ENCODE measurements at places on chromosomes 4 and X. TPM values are rescaled to one million over a fixed set of nuclear protein-coding genes. Genes with fewer than 3 reads are reported as not detected.

GRCh38 chr4:175973027-175973923 lies 92.4 kb upstream of the WDR17 start:
- DNase-seq: no peak

DNA sequence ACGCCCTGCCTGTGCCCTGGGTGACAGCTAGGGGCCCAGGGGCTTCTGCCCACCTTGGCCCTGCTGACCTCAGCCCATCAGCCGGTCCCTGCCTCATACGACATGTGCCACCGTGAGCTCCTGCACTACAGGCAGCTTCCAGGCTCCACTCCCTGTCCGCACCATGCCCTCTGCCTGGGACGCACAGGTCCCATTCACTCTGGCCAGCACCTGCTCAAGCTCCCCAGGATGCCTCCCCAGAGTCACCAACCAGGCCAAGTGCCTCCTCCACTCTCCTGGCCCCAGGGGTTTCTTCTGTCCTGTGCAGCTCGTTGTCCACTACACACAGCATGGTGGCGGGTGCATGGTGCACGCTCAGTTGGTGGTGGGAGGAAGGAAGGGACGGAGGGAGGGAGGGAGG lies 20.2 kb upstream of the MRFAP1 start:
- peak; percentile 37 for DNase-seq

DNA sequence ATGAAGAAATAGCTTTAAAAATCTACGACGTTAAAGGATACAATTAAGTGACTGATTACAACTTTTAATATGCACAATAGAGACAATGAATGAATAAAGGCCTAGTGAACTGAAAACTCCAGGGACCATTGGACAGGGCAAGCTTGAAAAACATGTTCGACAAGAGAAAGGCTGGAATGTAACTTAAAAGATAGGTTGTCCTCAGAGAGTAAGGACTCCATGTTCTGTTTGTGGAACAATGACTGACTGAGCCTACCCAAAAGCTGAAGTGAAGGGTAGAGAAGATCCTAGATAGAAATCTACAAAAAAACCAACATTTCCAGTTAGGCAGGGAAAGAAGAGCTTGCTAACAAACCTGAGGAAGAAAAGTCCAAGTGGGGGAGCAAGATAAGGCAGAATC lies 173.4 kb downstream of the NR3C2 start:
- DNase-seq: no peak

DNA sequence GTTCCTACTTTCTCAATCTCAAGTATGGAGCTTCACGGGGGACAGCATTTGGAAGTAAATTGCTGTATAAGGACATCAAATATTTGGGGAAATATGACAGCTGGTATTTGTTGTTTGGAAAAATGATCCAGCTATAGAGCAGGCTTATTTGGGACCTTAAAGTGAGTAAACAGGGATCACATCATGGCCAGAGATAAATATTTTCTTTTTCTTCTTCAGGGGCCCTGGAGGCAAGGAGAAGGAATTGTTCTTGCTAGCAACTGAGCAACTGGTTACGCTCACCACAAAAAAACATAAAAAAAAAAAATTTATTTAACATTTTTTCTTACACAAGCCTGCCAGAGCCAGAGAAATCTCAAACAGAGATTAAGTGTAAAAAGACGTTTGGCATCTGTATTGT lies 277.2 kb upstream of the UGT8 start:
- no peak for DNase-seq

Gene GPR50
- not detected for total RNA-seq

GRCh38 chr4:26013629-26014028 lies 99.6 kb downstream of the SMIM20 start:
- DNase-seq: no peak

Gene STPG2
- total RNA-seq: not detected

- no peak for DNase-seq
These were observed 45.7 kb downstream of the ARHGAP10 start for GRCh38 chr4:147777456-147778091.

DNA sequence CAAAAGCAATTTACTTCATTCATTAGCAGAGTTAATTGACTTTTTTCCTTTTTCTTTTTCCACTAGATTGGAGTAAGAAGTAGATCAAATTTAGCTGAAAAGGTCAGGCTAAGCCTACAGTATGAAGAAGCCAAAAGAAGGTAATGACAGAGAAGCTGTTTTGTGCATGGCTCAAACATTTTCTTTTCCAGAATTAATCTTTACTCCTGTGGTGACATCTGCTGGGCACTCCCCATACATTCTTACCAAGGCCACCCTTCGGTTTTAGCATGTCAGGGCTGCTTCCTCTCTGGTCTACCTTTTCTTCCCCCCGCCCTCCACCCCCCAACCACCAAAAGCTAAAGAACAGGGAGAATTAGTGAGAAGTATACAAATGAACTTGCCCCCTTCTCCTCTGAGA lies 70.2 kb downstream of the CLDN22 start:
- no peak for DNase-seq

- no peak for DNase-seq
These were observed 144.3 kb downstream of the RTL3 start for GRCh38 chrX:78514852-78515251.

DNA sequence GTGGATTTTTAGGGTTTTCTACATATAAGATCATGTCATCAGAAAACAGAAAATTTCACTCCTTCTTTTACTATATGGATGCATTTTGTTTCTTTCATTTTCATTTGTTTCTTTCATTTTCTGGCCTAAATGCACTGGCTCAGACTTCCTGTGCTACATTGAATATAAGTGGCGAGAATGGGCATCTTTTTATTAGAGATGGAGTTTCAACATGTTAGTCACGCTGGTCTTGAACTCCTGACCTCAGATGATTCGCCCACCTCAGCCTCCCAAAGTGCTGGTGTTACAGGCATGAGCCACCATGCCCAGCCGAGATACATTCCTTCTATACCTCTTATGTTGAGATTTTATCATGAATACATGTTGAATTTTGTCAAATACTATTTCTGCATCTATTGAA lies 61.8 kb downstream of the BRWD3 start:
- DNase-seq: no peak

DNA sequence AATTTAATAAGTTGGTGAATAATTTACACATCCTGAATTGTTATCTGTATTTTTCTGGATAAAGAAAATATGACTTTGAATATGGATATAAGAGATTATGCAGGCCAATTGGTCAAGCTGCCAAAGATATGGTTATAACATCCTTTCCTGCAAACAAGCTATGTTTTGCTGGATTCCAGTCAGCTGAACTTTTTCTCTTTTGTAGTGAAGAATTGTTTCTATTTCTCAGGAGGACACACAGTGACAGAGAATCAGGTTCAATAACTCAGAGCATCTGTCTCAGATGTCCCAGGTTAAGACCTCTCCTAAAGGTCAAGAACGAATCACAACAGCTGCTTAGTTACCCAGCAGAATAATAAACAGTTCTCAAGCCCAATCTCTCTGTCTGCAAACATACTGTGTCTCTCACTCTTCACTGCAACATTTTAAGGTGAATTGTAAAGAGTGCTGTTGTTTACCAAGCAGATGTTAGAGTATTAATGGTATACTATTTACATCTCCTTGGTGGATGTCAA lies 189.5 kb upstream of the ANKRD50 start:
- no peak for DNase-seq

DNA sequence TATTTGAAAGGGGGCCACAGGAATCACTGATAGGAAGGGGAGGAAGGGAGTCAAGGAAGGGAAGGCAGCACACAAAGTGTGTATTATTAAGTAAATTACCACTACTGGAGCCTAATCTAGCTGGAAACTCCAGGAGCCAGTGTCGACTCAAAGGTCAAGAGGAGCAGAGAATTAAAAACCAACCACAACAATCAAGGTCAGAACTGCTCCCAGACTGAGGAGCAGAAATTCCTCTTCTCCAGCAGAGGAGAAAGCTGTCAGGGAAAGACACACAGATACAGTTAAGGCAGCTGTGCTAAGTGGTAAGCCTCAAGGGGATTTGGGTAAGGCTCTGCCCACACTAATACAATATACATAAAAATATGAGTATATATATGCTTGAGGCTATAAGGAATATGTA lies 87.5 kb upstream of the PTPN13 start:
- no peak for DNase-seq

DNA sequence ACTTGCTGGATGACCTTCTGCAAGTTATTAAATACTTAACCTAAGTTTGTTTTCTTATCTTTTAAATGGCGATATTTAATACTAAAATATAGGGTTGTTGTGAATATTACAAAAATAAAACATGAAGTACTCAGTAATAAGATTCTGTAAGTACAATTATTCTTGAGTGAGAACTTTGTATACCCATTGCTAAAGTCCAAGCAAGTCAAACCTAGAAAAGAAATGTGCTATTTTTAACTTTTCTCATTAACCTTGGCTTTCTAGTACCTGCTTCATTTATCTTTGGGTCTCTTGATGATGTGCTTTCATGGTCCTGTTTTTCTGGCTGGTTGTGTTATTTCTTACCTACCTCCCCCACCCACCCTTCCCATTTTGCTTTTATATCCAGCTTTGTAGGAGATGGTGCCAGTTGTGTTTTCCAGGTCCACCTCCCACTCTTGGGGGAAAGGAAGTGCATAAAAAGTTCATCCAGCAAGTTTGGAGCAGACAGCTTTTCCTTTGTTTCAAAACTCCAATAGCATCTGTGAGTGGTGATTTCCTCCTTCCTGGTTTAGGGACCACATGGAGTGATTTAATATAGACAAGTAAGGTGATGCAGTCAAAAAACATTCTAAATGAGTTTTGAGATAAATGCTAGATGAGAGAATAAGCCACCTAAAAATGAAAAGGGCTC lies 7.5 kb upstream of the CXCL8 start:
- no peak for DNase-seq

GRCh38 chr4:13322681-13323101 lies 161.4 kb downstream of the RAB28 start:
- DNase-seq: no peak

DNA sequence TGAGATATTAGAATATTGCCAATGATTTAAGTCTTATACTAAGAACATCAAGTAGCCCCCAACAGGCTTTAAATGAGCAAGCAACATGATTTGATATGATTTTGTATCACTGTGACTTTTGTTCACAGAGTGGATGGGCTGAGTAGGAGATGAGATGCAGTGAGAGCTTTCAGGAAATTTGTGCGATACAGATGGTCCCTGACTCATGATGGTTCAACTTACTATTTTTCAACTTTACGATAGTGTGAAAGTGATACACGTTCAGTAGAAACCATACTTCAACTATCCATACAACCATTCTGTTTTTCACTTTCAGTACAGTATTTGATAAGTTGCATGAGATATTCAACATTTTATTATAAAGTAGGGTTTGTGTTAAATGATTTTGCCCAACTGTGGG lies 78.7 kb upstream of the NWD2 start:
- DNase-seq: no peak

- DNase-seq: no peak
These were observed 71.7 kb downstream of the YIPF6 start for GRCh38 chrX:68570598-68570997.

DNA sequence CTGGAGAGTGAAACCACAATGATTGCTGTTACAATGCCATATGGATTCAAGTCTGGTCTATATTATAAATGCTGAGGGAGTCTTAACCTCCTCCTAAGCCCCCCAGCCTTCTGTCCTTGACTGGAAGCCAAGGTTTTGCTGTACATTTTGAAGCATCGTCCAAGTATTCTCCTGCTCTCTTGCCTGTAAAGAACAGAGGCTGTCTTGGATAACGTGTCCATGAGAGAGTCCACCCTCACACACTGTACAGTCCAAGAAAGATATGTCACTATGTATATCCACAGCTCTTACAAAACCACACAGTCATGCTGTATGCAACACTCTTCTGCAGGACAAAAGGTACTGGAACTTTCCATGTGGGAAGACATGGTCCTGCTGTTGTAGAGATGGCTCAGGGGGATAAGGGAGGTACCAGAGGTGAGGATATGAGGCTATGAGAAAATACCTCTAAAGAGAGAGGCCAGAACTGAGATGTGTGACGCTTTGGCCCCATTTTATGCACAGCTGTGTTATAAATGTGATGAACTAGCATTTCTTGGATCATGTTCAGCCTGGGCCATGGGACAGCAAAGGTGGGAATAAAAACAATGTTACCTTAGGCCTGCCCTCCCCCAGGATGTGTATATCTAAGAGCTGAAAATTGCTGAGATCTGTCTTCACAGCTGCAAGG lies 678.6 kb downstream of the IQCM start:
- no peak for DNase-seq
